ENCODE measurements at places on chromosomes 2 and 18. TPM values are rescaled to one million over a fixed set of nuclear protein-coding genes. Genes with fewer than 3 reads are reported as not detected.
A peak's percentile ranks its signal among the peaks of the same experiment; 100 is the strongest.

LCT gene
- not detected for total RNA-seq

NEB gene
- total RNA-seq = not detected

POTEI gene
- not detected for total RNA-seq

GRCh38 chr2:182038576-182038975 is 52.9 kb downstream of the PPP1R1C start:
- peak; percentile 83 for DNase-seq

- no peak for DNase-seq
Observed at GRCh38 chr2:151976945-151977353, 121.9 kb downstream of the CACNB4 start.

GRCh38 chr18:49757513-49758262 is 55.6 kb downstream of the ACAA2 start:
- no peak for DNase-seq

GRCh38 chr2:43115881-43116280 is 110.5 kb downstream of the ZFP36L2 start:
- no peak for DNase-seq

GRCh38 chr18:3458378-3458777 is 8.4 kb downstream of the TGIF1 start:
- DNase-seq = peak; percentile 30

- DNase-seq = peak; percentile 99
Observed at GRCh38 chr2:20617892-20618467, 32.9 kb downstream of the HS1BP3 start.

All from M059J (cell line).